Fibroblast of skin of scalp (primary cell): ENCODE measurements at places on chromosomes 2 and 18.

DNA sequence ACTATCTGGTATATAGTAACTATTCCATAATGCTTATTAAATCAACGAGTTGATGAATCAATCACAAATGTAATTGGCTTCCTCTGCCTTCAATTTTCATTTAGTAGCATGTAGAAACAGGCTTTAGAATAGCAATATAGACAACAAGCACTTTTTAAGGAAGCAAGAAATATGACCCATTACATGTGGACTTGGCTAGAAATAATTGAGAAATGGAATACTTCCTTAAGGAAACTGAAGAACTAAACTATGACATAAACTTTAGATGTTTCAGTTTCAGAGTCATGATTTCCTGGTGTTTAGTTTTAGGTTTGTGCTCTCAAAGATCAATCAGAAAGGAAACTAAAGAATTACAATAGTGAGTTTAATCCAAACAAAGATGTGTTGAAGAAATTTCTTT lies 443.8 kb downstream of the MBD2 start:
- no peak for DNase-seq

DNA sequence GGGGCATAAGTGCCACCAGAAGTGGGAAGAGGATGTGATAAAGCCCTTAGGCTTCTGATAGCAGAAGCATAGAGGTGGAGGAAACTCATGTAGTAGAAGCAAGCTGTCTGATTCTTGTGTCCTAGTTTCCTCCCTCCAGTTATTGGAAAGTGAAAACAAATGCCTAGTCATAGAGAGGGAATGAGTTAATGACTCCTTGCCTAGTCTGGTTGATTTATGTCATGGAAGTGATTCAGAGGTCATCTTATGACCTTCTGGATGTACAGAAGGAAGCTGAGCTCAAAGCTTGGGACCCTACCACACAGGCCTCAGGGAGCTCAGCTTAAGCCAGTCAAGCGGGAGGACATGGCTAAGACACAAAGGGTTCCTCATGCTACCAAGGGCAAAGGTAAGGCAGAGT lies 232.2 kb downstream of the THSD7B start:
- DNase-seq, result no peak

DNA sequence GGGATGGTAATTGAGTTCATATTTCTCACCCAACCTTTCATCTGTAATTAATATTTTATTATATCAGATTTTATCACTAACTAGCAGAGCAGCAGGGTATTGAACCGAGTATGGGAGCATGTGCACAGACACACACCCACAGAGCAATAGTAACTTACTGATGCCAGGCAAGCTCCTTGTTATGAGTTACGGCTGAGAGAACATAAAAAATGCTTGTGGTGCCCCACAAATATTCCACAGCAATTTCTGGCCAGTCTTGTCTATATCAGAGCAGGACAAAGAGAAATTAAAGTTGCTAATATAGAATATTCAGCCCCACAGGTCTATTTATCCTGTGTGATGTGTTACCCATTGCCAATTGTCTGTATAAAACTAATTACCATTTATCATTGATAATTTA lies 501.8 kb upstream of the RAB12 start:
- peak; percentile 47 for DNase-seq

DNA sequence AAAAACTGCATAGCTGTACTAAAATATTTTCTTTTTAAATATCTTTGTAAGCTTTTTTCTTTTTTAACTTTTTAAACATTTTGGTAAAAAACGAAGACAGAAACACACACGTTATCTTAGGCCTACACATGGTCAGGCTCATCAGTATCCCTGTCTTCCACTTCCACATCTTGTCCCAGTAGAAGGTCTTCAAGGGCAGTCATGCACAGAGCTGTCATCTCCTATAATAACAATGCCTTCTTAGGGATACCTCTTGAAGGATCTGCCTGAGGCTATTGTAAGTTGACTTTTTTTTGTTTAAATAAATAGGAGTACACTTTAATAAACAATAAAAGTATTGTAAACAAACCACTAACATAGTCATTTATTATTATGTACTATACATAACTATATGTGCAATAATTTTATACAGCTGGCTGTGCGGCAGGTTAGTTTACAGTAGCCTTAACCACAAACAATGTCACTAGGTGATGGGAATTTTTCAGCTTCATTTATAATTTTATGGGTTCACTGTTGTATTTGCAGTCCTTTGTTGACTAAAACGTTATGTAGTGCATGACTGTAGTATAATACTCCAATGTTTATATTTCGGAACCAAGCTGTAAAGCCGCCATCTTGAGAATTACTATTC lies 124.4 kb downstream of the MAP4K4 start:
- DNase-seq, result no peak

DNA sequence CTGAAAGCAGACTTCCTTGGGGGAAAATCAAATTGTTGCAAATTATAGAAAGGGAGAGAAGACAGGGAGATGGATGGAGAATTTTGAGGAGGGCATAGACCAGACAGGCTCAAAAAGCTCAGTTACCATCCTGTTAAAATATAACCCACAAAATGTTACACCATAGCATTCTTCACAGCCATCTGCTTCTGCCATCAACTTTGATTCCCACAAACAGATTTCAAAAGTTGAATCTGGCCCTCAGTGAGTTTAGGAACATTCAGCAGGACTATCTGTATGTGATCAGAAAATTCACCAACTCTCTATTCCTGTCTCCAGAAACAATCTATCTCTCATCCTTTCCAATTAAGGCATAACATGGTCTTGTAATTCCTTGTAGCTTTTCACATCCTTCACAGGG lies 159.8 kb upstream of the CCDC68 start:
- DNase-seq, result no peak

DNA sequence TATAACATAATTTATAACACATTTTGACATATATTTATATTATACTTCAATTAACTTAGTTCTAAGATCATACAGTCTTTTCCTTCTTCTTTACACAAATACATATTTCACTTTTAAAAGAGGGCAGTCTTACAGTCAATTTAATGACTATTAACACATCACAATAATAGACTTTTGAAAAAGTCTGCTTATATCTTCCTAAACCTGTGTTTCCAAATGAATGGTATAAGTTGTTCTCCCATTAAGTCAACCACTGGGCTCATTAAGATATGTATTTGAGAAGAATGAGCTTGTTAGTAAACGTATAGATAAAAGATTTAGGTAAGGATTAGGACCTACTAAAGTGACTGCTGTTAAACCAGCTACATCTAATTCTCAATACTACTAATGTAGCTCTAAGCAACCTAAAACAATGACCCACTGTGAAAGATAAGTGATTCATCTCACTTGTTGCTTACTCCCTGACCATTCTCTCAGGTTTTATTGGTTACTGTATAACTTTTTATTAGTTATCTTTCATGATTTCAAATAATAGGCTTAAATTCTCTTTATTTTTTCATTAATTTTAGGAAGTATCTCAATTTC lies 27.0 kb downstream of the SLC40A1 start:
- DNase-seq, result no peak

GRCh38 chr2:68396093-68396492 lies 31.0 kb downstream of the PLEK start:
- no peak for DNase-seq

GRCh38 chr2:33681364-33681757 lies 82.3 kb upstream of the FAM98A start:
- DNase-seq, result peak; percentile 13

DNA sequence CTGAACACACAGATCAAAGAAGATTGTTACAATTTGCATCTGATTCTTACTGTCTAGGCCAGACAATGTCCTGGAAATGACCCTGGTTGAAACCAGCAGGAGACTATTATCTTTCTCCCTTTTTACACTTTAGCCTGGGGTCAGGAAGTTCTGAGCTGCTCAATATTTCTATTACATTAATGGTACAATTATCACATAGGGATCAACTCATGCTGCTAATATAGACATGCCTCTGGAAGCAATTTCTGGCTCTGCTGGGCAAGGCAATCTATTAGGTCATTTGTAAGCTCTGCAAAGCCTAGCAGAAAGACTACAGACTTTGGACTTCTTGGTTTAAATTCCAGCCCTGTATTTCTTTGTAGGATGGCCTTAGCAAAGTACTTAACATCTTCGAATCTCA lies 205.3 kb downstream of the LRP1B start:
- DNase-seq, result no peak

DNA sequence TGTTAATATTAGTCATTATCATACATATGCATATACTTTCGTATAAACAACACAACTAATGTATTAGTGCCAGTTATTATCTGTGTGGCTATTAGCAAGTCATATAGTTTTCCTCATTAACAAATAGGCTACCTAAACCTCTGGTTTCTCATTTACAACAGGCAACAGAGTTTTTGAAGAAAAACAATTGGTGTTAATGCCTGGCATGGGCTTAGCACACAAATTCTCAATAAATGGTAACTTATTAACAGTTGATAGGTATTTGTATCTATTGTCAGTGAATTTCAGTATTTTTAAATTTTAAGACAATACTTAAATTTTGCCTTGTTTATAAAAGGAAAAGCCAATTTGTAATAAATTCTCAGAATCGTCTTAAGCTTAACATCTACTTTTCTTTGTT lies 182.5 kb downstream of the PMAIP1 start:
- no peak for DNase-seq
